ENCODE measurements at places on chromosomes 6 and 20. TPM values are rescaled to one million over a fixed set of nuclear protein-coding genes. Genes with fewer than 3 reads are reported as not detected.

- DNase-seq, result no peak
These were observed 7.8 kb upstream of the NR2E1 start for GRCh38 chr6:108157981-108158525.

- DNase-seq, result no peak
These were observed 127.1 kb downstream of the COL9A1 start for GRCh38 chr6:70175770-70176169.

DNA sequence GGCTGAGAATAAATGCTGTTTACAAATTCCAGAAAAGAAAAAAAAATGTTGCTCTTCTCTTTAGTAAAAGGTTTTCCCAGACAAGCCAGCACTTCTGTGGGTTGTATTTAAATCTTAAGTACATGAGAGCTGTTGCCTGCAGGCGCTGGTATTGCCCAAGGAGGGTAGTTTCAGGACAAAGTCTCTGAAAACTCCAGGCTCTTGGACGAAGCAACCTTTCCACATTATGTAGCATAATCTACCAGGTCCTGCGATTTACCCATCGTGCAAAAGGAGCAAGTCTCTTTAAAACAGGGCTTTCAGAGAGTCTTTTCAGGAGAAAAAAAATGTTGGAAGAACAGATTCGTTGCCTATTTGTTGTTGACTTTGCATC lies 65.6 kb downstream of the PLG start:
- no peak for DNase-seq

DNA sequence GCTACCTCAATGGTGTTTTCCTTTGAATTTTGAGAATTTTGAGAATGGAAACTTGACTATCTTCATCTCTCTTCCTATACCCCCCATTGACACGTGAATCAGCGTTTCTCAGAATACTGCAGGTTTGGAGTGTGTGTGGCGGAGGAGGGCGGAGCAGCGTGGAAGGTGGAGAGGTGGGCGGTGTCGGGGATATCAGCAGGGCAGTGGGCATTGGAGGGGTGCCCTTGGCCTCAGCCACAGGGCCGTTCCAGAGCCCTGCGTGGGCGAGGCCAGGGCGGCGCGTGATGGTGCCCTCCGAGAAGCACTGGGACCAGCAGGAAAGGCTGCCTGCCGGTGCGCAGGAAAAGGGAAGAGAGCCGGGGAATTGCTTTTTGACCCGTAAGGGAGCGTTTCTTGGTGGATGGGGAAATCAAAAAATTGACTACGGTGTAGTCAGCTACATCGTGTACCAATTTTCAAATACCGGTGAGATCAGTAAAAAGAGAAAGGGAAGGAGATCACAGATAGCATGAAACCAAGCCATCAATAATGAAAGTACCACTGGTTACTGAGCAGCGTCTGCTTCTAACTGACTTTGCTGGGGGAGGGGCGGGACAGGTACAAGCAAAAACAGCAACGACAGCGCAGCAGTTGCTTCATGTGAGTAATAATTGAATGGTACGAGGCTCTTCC lies 82.7 kb upstream of the DUSP22 start:
- DNase-seq, result no peak

- no peak for DNase-seq
These were observed 31.3 kb upstream of the MYLIP start for GRCh38 chr6:16097382-16098171.

- DNase-seq, result no peak
These were observed 650.7 kb downstream of the KIF16B start for GRCh38 chr20:15922556-15922955.

GRCh38 chr20:25078662-25079061 lies 3.3 kb downstream of the VSX1 start:
- no peak for DNase-seq

- DNase-seq, result no peak
These were observed 190.2 kb downstream of the DTNBP1 start for GRCh38 chr6:15472621-15473020.

DNA sequence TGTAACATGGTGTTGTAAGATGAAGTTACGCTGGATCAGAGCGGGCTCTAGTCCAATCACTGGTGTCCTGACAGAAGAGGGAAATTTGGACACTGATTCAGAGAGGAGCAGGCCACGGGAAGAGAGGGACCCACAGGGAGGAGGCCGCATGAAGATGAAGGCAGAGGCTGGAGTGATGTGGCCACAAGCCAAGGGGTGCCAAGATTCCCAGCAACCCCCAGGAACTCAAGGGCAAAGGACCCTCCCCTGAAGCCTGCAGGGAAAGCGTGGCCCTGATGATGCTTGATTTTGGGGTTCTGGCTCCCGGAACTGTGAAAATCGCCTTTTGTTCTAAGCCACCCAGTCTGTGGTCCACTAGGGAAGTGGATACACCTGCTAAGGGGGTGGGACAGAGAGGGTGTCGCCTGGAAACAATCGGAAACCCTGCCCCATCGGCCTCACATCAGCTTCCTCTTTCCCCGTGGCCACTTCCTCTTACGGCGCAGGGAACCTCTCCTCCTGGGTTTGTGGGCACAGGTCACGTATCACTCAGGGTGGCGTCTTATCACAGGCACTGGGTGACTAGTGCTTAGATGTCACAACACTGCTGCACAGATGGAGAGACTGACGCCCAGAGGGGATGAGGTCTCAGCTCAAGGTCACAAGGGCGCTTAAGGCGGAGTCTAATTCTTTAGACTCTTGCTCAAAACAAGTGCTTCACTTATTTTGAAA lies 58.0 kb downstream of the SULF2 start:
- no peak for DNase-seq

- no peak for DNase-seq
These were observed 17.1 kb downstream of the CLIC5 start for GRCh38 chr6:45998524-45998923.

DNA sequence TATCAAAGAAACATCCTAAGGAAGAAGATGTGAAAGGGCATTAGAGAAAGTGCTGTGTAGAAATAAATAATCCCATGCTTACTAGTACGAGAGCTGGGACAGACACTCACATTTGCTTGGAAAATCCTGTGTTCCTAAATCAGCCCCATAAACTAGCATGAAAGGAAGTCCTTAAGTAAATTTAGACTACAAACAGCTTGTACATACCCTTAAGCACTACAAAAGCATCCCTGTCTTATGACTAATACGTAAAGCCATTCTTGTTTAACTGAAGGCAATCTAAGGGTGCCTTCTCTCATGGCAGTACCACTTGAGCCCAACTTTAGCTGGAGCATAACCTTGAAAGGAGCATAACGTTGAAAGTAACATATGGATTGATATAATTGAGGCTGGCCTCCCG lies 15.4 kb upstream of the FOXQ1 start:
- no peak for DNase-seq

DNA sequence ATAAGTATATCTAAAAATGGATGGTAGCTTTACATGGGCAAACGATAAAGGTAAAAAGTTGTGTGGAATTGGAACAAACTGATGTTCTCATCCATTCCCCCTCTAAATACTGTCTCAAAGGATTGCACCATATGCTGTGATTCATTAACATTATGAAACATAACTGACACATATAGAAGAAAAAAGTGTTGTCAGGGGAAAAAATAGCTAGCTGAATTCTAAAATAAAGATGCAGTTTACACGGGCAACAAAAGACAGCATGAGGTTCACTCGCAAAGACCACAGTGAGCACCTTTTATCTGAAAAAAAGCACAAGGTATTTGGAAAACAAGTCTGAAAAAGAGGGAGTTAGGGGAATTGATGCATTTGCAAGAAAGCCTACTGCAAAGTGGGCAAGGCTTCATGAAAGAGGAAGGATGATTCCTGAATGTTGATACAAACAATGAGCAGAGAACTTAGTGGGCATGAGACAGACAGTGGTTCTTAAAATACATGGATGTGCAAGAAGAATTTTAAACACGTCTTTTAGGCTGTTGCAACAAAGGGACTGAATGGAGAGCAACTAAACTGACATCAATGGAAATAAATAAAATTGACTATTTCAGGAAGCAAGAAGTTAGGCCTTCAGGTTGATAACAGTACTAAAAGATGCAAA lies 280.9 kb downstream of the KIF16B start:
- no peak for DNase-seq

DNA sequence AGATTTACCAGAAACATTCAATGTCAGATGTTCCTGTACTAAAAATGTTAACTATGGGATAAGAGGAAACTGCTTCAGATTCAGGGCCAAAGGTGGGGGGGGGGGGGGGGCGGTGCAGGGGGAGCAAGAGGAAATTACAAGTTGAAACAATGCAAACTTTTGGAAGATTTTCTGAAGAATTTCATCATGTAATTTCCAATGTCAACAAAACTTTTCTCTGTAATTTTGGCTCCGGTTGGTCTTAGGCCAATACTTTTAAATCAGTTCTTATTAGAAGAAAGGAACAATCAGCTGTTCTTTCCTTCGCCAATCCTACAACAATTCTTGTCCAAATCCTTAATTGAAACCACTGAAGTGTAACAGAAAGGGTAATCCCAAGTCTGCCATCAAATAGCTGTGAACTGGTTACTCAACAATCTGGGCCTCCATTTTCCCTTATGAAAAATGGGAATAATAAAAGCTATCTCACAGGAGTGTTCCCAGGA lies 13.1 kb downstream of the UQCC1 start:
- DNase-seq, result no peak

DNA sequence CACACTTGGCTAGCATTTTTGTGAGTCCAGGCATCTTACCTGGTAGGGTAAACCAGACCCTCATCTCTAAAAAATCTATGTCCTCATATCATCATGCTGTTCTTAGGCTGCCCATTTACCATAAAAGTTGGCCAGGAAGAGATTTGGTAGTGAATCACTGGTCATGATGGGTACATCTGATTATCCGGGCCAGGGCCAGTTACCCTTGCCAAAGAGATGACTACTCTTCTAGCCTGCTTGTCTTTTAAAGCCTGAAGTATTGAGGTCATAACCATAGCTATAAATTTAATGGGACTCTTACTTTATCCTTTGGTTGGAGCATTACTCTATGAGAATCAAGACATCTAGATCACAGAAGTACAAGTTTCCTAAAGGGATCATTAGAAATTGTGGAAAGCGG lies 276.8 kb downstream of the TENT5A start:
- DNase-seq, result no peak

GRCh38 chr6:39882531-39882899 lies 51.7 kb downstream of the MOCS1 start:
- DNase-seq, result no peak

GRCh38 chr6:26260725-26261490 lies 104.1 kb upstream of the BTN3A2 start:
- DNase-seq, result no peak

GRCh38 chr20:64100946-64101688 lies 6.2 kb downstream of the NPBWR2 start:
- DNase-seq, result no peak

DNA sequence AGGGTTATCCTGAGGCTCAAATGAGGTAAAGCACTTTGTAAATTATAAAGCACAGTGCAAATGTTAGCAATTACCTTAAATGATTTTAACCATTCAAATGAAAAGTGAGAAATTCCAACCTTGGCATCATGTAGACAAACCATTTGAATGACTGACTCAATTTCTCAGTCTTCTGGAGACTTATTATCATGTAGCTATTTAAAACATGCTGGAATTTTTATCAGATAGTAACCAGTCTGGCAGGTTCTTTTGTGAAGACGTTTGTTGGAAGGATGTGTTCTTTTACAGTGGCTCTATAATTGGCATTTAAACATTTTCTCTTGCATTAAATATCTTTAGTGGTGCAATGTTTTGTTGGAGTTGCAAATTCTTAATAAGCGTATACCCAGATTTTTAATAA lies 386.6 kb downstream of the NKAIN2 start:
- no peak for DNase-seq

- peak; percentile 44 for DNase-seq
These were observed 41.0 kb downstream of the STK35 start for GRCh38 chr20:2142649-2143048.

DNA sequence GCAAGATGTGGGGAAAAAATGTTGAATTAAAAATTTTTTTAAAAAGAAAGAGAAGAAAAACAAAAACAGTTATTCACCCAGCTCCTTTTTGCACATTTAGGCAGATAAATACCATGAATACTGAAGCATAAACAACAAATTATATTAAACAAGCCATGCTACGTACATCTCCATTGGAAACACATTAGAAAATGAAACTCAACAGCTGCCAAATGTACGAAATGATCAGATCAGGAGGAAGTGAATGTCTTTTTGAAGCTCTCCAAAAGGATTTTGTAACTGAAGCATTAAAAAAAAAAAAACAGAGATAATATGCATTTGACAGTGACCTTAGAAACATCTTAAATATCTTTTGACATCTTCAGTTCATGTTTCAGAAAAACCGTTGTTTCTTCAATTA lies 56.7 kb downstream of the CD83 start:
- no peak for DNase-seq

DNA sequence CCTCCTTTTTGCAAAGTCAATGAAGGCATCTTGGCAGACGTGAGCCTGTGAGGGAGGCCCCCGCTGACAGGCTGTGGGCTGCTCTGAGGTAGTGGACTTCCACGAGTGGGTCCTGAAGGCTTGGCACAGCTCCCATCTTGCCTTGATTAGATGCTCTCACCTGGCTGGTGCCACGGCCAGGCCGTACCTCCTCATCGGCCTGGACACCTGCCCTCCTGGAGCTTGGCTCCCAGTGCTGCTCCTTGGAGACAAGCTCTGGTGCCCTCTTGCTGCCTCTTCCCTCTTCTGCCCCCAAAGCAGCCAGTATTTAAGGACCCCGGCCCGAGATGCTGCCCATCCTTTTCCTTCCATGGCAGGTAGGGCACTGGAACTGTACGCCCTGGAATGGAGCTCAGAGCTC lies 93.5 kb downstream of the ERMARD start:
- peak; percentile 5 for DNase-seq

DNA sequence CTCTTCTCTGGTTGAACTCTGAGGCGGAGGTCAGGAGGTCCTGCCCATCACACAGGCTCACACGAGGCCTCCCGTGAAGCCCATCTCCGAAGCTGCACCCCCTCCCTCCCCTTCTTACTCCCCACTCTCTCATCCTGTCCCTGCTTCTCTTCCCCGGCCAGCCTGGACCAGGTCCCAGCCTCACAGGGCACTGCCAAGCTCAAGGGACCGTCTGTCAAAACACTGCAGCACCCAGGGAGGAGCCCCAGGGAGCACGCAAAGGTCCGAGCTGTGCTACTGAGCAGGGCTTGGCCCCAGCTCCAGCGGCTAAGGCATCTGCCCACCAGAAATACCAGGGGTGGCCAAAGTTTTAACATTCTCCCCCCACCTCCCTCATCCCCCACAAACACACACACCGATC lies 70.0 kb downstream of the PSMG4 start:
- DNase-seq, result no peak

- no peak for DNase-seq
These were observed 39.4 kb upstream of the FABP7 start for GRCh38 chr6:122740091-122740490.

GRCh38 chr6:170075659-170076223 lies 215.1 kb downstream of the DLL1 start:
- no peak for DNase-seq

The ZBTB9 gene
- 2.5 TPM for total RNA-seq

The SLC17A2 gene
- total RNA-seq, result not detected

The IMPG1 gene
- total RNA-seq, result not detected

The C20orf141 gene
- total RNA-seq, result not detected

The COL9A1 gene
- 0.09 TPM for total RNA-seq

The ISM1 gene
- total RNA-seq, result 1.2 TPM

The PTK6 gene
- not detected for total RNA-seq

The NUS1 gene
- 15.8 TPM for total RNA-seq

The LCA5 gene
- total RNA-seq, result 3.6 TPM

The RAD21L1 gene
- not detected for total RNA-seq

The TBC1D22B gene
- total RNA-seq, result 10.0 TPM

The HLA-DQA2 gene
- total RNA-seq, result 27.7 TPM

The KCNK17 gene
- not detected for total RNA-seq

The C6orf15 gene
- total RNA-seq, result not detected

The TRAPPC3L gene
- total RNA-seq, result 0.11 TPM

Data from heart left ventricle (tissue), 16 donors.